ENCODE measurements at places on chromosomes 3 and 15.

- no peak for DNase-seq
Measured at GRCh38 chr3:46942481-46943236, 33.9 kb downstream of the CCDC12 start.

DNA sequence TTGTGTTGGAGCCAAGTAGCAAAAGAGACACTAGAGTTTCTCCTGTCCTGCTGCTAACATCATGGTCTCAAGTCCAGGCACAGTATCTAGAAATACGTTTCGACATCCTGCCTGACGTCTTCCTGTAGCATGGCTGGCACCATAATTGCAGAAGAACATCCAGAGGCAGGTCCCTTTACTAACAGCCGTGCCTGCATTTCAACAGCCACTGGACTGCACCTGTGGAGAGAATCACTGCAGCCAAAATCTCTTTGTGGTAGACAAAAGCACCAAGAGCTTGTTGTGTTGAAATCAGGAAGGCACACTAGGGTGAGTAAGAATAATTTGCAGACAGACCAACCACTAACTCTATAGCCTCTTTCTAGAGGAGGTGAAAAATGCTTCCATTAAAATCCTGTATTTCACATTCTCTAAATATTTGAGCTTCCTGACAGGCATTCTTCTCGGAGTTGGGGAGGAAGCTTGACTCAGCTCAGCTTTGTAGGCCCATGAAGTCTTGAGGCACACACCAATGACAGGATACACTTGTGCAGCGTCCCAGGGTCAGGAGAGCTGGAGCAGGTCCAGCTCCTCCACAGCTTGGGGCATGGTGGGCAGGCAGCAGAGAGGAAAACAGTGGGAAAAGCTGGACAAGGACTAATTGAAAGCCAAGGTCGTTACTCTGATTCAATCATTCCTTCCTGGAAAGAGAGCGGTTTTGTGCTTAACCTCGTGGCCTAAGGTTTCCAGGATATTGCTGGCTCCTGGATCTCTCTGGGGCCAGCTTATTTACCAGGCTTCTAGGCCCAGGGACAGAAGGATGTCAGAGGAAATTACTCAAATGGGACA, 244.9 kb downstream of the FAM43A start:
- DNase-seq: no peak

GRCh38 chr15:39593656-39594445, 13.0 kb downstream of the THBS1 start:
- DNase-seq: no peak

GRCh38 chr3:190513409-190514370, at the start of gene IL1RAP:
Gene IL1RAP, plus strand, starts transcription at chr3:190514085. Its CDS starts 50,205 bp downstream, at chr3:190564290.
- DNase-seq: peak; percentile 95

DNA sequence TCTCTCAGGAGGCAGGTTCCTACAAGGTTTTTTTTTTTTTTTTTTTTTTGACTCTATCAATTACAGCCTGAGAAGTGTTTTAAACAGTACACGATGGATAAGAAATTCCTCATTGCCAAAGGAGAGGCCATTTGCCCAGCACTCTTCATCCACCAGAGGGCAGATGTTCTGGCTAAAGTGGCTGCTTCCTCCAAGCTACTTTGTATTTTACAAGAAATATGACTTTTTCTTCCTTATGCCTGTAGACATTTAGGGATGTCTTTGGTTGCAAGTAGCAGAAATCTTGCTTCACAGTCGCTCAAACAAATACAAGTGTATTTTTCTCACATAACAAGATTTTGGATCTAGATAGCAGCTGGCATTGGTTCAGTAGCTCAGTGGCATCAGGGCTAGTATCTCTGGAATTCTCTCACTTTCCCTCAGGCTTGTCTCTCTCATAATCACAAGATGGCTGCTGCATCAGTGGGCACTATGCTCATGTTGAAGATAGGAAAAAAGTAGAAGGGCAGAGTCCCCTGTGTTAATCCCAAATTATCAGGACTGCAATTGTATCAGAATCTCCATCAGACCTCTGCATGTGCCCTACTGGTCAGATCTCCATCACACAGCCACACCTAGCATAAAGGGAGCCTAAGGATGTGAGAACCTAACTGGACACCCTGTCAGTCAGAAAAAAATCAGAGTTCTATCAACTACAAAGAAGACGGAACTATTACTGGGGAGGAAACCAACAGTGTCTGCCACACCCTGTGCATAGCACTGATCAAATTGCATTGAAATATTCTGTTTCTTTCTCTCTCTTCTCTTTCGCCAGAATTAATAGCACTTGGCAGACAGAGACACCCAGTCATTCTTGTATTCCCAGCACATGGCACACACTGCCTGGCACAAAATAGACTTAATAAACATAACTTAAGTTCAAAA, 138.9 kb upstream of the COL8A1 start:
- no peak for DNase-seq

GRCh38 chr3:36229496-36229895, 150.8 kb upstream of the STAC start:
- no peak for DNase-seq

DNA sequence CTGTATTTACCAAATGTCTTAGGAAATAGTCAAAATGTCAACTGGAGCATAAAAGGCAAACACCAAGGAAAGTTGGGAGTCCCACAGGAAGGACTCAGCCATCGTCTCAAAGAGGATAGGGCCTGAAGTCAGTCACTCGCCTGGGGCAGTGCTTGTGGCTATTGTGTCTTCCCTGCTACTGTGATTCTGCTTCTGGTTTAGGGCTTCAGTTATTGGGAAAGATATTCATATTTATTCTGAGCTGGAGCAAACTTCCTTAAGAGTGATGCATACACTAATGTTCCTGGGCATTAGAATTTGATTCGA, 118.1 kb downstream of the EDEM1 start:
- DNase-seq: no peak
